ENCODE measurements at places on chromosomes 2 and 18.

- DNase-seq = peak; percentile 34
Observed at GRCh38 chr2:59000796-59001195, 759.7 kb upstream of the FANCL start.

GRCh38 chr2:201016859-201017258 is 53.4 kb upstream of the ORC2 start:
- no peak for DNase-seq

- DNase-seq = peak; percentile 19
Observed at GRCh38 chr2:30150786-30151185, 4.0 kb downstream of the YPEL5 start.

- DNase-seq = no peak
Observed at GRCh38 chr2:11515490-11515981, 18.3 kb upstream of the GREB1 start.

DNA sequence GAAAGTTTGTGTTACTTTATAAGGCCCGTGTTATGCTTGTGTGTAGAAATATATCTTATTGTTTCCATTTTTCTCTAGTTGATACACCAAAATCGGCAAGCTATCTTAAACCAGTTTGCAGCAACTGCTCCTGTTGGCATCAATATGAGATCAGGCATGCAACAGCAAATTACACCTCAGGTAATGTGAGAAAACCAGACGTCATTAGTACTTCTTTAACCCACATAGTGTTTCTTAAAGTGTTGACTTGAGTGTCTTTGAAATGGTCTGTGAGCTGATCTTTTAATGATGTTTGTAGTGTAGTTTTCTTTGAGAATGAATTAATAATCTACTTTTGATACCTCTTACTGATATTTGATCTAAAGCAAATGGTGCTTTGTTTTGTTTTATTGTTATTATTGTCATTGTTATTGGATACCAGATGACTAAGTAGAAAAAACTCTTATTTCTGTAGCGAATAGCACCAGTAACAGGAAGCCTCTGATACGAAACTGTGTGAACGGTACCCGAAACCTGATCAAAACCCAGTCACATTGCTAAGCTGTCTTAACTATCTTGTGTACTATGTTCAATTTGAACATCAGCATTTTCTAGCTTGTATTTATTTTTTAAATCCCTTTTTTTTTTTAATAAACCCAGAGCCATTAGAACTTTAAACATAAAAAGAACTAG is 53.7 kb downstream of the PTRHD1 start:
- no peak for DNase-seq

- DNase-seq = no peak
Observed at GRCh38 chr2:200450288-200450687, 59.6 kb downstream of the KCTD18 start.

- DNase-seq = no peak
Observed at GRCh38 chr18:22412176-22412911, 5.4 kb downstream of the CTAGE1 start.

GRCh38 chr2:61109291-61109690 is 43.6 kb downstream of the SANBR start:
- no peak for DNase-seq

- peak; percentile 19 for DNase-seq
Observed at GRCh38 chr2:206713746-206714145, 4.5 kb downstream of the DYTN start.

- DNase-seq = no peak
Observed at GRCh38 chr2:144550911-144551310, 31.0 kb upstream of the ZEB2 start.

GRCh38 chr2:207768168-207768865 is 1.4 kb downstream of the FZD5 start:
- no peak for DNase-seq

- no peak for DNase-seq
Observed at GRCh38 chr2:172928756-172929155, 146.9 kb upstream of the MAP3K20 start.

DNA sequence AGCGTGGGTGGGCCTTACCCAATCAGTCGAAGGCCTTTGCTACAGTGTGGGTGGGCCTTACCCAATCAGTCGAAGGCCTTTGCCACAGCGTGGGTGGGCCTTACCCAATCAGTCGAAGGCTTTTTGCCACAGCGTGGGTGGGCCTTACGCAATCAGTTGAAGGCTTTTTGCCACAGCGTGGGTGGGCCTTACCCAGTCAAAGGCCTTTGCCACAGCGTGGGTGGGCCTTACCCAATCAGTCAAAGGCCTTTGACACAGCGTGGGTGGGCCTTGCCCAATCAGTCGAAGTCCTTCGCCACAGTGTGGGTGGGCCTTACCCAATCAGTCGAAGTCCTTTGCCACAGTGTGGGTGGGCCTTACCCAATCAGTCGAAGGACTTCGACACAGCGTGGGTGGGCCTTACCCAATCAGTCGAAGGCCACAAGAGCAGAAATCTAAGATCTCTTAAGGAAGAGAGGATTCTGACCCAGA is 16.3 kb upstream of the GAL3ST2 start:
- peak; percentile 69 for DNase-seq

DNA sequence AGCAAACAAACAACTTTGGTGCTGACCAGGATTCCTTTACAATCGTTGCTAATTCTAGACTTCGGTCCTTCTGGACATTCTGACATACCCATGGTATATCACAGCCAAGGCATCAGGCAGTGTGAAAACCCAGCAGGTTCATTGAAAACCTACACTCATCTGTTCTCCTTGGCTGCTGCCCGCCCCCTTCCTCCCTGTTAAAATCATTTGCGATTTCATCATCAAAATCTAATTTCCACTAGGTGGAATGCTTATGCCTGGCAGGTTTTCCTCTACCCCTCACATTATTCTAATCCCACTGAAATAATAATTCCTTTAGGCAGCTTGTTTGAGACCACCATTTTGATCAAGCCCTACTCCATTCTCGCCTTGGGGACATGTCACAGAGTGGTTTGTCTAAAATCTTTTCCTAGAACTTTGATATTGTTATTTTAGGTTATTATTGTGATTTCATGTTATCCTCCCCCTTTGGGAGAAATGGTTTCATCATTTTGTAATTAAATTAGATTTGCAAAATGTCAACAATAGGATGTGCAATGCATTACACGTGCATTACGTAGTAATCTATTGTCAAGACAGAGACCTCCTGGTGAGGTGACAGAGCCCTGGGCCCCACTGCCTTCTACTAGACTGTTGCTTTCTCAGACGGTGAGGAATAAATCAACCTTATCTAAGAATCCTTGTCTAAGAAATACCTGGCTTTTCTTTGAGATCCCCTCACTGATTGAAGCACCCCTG is 31.0 kb upstream of the ASPRV1 start:
- DNase-seq = no peak

- no peak for DNase-seq
Observed at GRCh38 chr2:231409776-231410175, 14.3 kb downstream of the B3GNT7 start.

DNA sequence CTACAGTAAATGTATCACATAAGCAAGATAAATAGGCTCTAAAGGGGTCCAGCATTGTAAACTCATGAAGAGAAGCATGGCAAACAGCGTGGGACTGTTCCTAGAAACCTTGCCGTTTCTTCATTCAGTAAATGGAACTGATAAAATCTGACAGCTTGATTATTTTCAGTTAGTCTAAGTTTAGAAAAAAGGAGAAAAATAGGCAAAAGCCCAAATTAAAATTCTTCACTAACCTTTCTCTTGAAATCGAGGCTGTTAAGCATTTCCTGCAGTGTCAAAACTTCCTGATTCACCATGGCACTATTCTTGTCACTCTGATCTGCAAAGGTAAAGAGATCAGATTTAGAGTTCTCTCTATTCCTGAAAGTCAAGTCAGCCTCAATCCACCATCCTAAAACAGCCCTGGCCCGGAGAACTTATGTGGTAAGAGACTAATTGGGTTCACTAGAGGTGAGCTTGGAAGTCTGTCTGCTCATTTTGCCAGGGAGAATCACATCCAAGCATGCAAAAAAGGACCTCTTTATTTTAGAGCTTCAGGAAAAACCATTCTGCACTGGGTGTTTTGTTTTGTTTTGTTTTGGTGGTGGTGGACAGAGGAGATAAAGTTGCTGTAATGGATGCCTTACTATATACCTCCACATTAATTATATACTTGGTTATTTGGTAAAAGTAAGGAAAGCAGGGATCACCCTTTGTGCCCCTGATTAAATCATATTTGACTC is 52.4 kb upstream of the STAT1 start:
- DNase-seq = peak; percentile 9

- no peak for DNase-seq
Observed at GRCh38 chr2:20146401-20146800, 78.5 kb downstream of the SDC1 start.

GRCh38 chr18:80254971-80255500 is 7.7 kb upstream of the PARD6G start:
- no peak for DNase-seq

DNA sequence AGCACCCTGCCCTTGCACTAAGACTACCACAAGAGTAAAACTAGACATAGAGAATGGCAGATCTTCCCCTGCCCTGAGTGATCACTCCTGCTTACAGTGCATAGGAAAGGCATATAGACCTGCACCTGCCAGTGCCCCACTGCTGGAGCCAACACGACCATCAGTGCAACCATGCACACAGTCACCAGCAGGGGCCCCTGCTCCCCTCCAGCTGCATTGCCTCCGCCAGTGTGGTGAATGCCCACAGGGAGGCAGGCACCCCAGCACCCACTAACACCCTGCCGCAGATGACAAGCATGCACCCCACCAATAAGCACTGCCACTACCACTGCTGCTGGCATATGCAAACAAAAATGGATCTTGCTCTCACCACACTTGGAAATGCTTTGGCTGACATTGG is 478.8 kb downstream of the ADCYAP1 start:
- no peak for DNase-seq

DNA sequence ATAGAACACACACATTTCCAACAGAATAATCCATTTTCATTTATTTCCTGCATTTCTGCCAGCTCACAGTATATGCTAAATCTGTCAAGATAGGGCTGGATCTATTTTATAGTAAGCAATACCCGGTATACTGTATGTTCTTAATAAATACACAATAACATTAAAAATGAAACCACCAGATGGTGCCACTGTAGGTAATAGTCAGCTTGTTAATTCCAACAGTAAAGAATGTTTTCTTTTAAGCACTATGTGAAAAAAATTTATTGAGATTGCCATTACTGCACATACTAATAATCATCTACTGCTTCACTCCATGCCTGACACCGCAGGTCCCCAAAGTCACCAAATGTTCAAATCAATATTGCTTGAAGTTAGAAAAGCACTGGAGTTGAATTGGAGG is 131.5 kb upstream of the PGAP1 start:
- DNase-seq = no peak

DNA sequence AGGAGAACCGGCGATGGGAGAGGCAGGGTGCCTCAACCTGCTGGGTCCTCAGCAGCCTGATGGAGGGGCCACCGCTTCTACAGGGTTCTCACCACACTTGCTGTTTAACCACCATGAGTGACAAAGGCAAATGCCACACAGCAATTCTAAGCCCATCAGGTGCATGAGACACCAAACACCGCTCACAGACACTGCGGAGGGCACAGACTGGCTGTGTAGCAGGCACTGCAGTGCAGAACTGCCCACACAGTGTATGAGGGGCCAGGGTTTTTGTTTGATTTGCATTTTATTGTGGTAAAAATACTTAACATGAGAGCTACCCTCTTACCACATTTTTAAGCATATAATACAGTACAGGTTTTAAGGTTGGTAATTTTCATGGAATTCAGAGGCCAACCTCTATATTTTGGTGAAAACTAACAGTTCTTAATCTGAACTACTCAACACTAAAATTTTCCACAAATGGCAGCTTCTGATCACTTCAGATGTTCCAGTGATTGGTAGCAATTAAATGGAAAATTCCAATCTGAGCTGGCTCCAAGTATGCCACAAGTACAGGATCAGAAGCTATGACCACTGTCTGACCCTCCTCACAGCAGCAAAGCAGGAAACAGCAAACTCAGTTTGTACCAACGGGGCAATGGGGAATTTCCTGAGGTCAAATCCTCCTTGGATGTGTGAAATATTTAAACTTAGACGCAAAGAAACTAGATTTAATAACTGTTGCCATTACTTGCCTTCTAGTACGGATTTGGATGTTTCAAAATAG is 67.7 kb downstream of the FAM210A start:
- no peak for DNase-seq

DNA sequence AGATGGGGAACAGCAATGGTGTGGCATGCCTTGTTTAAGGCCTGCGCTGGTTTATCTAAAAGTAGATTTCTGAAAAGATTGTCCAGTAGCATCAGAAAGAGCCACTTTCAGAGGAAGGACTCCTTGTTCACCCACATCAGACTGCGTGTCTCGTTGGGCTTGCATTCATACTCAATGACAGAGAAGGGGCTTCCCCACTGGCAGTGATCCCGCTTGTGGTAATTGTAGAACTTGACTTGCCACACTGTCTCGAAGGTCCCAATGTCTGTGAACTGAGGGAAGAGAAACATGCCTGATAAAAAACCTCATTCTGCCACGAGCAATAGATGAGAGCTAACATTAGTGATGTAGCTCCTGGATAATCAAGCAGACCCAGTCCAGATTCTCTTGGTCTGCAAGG is 26.0 kb downstream of the CNRIP1 start:
- peak; percentile 66 for DNase-seq

DNA sequence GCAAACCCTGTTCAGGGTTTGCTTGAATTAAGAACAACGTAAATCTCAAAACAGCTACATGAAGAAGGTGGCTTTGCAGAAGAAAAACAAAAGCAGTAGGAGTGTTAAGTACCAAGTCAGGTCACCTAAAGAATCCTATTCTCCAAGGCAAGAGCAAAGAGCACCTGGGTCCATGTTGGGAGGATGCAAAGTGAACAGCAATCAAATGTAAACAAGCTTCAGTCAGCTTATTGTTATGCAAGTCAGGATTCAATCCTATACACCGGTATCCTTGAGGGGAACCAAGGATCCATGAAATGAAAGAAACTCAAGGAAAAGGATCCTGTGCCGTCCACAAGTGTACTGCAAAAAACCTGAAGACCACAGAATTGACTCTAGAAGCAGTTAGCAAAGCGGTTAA is 261.0 kb upstream of the DDX18 start:
- no peak for DNase-seq

GRCh38 chr2:235850289-235850688 is 317.9 kb downstream of the GBX2 start:
- no peak for DNase-seq

DNA sequence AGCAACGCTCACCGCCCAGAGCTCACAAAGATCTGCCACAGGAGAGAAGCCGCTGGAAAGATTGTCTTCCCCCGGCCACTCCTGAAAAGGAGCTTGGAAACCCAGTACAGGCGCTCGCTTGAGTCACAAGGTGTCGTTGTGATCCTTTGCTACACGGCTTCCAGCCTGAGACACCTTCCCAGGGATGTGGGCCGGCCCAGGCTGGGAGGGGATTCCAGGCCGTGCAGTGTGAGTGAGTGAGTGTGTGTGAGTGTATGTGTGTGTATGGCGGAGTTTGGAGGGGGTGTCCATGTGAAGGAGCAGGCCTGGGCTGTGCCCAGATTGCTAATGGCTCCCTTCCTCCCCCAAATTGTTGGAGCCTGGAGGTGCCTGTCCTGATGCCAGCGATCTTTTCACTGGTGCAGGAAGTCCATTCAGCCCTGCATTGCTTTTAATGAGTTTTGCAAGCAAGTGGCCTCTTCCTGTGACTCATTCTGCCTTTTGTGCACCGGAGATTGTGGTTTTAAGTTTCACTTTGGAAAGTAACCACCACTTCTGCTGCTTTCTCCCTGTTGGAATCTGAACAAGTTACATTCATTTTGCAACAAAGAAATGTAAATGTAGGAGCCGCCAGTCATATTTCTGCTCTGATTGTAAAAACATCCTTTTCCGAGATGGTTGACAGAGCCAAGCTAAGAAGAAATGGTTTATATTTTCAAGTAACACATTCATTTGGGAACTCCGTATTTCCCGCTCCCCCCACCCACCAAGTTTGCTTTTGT is 83.7 kb downstream of the LPIN1 start:
- peak; percentile 92 for DNase-seq

- no peak for DNase-seq
Observed at GRCh38 chr2:134433979-134434378, 180.1 kb downstream of the MGAT5 start.
